ENCODE measurements at places on chromosomes 3 and 15.

DNA sequence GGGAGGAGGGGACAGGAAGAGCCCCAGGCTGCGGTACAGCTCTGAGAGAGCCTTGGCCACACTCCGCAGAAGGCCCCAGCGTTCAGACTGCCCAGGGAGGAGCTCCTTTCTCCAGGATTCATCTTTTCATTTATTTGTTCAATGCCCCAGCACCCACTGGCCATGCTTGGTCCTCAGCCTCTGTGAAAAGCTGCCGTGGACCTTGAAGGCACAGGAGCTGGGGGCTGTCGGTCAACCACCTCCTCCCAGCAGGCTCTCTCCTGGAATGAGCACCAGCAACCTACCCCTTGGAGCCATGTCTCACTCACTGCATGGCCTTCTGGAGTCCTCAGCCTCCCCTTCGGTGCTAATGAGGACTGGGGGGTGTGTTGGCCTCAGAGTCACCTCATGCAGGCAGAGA, 21.6 kb upstream of the PRR23E start:
- DNase-seq, result no peak

- DNase-seq, result no peak
These were observed 567.3 kb upstream of the LMCD1 start for GRCh38 chr3:7934362-7934761.

GRCh38 chr15:57440799-57441198, 64.5 kb downstream of the CGNL1 start:
- peak; percentile 63 for DNase-seq

- DNase-seq, result peak; percentile 57
These were observed 41.6 kb upstream of the ROPN1 start for GRCh38 chr3:124033360-124034015.

- no peak for DNase-seq
These were observed 1123.2 kb downstream of the TBL1XR1 start for GRCh38 chr3:176074096-176074495.

GRCh38 chr3:49721596-49721895, 2.1 kb upstream of the AMIGO3 start:
- no peak for DNase-seq

GRCh38 chr3:161423911-161424522, 52.7 kb upstream of the SPTSSB start:
- peak; percentile 57 for DNase-seq

- no peak for DNase-seq
These were observed 130.3 kb downstream of the CHDH start for GRCh38 chr3:53715815-53716483.

DNA sequence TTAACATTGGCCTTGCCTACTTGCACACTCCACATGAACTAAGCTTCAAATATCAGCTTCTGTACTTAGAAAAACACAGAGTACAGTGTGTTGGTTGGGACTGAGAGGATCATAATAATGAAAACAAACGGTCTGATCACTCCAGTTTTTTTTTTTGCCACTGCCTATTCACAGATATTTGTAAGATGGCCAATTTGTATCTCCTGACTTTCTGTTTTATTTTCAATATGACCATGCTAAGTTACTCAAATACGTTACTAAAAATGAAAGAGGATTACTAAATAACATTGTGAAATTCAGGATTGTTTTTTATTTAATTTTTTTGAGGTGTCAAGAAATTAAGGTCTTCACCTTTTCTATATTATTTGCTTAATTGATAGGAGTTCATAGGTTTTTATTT, 595.1 kb downstream of the TUSC7 start:
- DNase-seq, result no peak

DNA sequence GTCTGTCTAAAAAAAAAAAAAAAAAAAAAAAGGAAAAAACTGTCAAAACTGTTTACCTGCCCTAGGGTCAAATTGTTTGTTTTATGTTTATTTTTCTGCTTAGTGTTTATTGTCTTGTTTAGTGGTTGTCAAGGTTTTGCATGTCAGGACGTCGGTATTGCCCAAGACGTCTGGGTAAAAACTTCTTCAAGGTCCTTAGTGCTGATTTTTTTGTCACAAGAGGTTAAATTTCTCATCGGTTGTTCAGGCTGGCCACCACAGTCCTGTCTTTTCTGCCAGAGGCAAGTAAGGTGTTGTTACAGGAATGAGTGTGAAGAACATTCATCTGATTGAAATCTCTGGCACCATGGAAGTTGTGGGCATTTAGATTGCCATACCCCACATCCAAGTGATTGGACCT, 7.0 kb downstream of the DET1 start:
- DNase-seq, result no peak

DNA sequence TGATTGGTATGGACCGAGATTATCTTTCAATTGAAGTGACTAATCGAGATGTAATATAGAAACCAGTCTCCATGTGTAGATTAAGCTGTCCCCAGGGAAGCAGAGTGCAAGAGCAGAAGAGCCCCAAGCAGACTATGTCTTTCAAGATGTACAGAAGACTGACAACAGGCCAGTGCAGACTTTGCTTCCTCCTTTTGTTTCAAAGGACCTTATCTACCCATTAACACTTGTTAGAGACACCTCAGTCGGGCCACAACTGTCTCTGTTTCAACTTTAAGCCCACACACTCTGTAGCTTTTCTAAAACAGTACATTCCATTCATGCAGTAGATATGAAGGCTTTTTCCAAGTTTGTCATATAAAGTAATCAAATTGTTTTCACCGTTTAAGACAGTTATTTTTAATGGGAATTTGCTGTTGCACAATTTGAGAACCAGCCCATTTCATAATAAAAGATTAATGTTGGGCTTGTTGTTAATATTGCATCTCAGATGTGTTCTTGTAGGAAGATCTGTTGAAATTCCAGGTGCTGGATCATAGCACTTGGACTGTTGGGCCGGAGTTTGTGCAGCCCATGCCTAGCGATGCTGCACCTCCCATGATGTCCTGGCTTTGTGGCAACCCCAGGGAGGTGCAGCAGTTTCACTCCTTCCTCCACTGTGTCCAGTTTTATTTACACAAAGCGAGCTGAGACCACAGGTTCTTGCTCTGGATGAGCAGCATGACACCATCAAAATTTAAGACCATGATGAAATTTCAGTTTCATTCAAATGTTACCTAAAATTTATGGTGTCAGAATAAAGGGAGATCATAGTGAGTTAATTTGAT, 12.4 kb downstream of the GORASP1 start:
- no peak for DNase-seq

- DNase-seq, result peak; percentile 86
These were observed 1.7 kb downstream of the RORA start for GRCh38 chr15:61227269-61227949.

DNA sequence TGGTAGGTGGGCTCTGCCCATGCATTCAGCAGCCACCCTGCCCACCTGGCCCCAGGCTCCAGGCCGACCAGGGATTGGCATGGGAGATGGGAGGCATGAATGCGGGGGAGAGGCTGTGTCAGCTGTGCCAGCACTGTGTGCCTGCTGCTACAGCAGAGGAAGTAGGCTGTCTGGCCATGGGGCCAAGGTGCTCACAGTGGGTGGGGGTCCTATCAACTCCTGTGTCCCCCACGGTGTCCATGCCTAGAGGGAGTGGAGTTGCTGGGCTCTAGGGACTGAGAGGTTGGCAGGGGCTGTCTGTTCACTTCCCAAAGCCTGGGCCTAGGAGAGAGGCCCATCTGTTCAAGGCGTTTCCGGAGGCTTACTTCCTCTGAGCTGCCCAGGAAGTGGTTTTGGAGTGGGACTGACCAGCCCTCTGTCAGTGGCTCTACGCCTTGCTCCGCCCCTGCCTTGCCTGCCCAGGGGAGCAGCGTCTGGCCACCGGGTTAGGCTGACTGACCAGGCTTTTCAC, 5.8 kb downstream of the PRKCD start:
- peak; percentile 95 for DNase-seq

GRCh38 chr3:42149975-42150374, 58.8 kb downstream of the TRAK1 start:
- DNase-seq, result no peak

GRCh38 chr15:50676799-50677483, 9.7 kb downstream of the TRPM7 start:
- DNase-seq, result peak; percentile 49

GRCh38 chr3:69081583-69082262, 1.6 kb upstream of the UBA3 start:
- DNase-seq, result no peak

GRCh38 chr3:145903472-145904013, 257.4 kb downstream of the PLOD2 start:
- no peak for DNase-seq

DNA sequence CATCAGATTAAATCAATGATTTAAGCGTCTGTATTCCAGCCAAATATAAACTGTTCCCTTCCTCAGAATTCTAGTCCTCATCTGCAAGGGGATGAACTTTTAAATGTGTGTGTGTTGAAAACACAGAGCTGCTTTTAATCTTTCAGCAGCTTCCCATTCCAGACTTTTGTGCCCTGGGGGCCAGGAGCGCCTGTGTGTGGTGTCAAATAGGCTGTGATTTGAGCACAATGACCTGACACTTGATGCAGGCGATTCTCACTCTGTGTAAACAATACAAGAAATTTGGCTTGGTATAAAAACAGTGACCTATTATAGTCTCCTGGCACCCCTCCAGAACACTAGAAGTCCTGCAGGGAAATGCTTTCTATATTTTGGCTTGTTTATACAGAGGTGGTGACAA, 274.6 kb upstream of the ROPN1 start:
- DNase-seq, result no peak

- DNase-seq, result no peak
These were observed 185.1 kb upstream of the GALNT15 start for GRCh38 chr3:15989419-15989818.

- no peak for DNase-seq
These were observed 96.0 kb downstream of the VPS8 start for GRCh38 chr3:184907681-184908649.

DNA sequence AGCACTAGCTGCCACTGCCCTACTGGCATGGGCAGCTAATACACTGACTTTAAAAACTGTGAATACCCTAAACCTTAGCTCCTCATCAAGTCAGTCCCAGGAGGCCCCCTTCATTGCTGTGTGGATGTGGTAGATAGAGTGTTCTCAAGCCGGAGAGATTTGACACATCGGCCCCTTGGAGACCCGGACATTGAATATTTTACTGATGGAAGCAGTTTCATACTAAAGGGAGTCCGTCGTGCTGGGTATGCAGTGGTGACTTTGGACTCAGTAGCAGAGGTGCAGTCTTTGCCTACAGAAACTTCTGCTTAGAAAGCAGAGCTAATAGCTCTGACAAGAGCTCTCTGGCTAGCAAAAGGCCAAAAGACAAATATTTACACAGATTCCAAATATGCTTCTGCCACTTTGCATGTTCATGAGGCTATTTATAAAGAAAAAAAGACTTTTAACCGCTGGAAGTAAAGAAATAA, 17.5 kb downstream of the CCR4 start:
- DNase-seq, result no peak

- no peak for DNase-seq
These were observed 12.6 kb downstream of the OSBPL11 start for GRCh38 chr3:125582707-125583106.

DNA sequence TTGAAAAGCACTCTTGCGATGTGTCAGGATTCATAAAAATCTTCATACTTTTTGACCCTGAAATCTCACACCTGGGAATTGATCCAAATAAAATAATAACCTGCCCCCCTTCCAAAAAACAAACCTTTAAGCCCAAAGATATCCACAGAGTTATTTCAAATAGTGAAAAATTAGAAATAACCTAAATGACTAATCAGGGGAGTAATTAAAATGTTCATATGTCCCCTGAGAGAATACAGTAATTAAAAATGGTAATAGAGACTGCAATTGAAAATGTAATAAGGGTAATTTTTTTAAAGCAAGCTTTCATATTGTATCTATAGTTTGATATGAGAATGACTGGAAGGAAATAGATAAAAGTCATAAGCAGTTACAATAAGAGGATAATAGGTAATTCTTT, 68.0 kb downstream of the CALML4 start:
- DNase-seq, result no peak

- peak; percentile 56 for DNase-seq
These were observed 58.1 kb upstream of the MEF2A start for GRCh38 chr15:99507504-99508310.

GRCh38 chr15:99605490-99605931, 39.7 kb downstream of the MEF2A start:
- no peak for DNase-seq

DNA sequence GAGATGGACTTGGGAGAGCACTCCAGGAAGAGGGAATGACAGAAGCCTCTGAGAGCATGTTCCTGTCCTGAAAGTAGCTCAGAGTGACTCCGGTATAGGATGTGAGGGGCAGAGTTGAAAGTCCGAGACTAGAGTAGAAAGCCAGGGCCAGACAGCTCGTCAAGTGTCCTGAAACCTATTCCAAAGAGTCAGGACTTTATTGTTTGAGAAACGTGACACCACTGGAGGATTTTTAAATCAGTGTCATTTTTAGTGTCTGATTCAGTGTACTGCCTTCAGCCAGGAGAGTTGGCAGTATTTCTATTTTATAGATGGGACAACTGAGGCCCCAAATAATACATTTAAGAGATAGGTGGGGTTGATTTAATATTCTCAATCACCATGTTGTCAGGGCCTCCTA, 1.6 kb upstream of the RBMS3 start:
- DNase-seq, result no peak

- no peak for DNase-seq
These were observed 47.7 kb upstream of the SMAD6 start for GRCh38 chr15:66654361-66654738.

DNA sequence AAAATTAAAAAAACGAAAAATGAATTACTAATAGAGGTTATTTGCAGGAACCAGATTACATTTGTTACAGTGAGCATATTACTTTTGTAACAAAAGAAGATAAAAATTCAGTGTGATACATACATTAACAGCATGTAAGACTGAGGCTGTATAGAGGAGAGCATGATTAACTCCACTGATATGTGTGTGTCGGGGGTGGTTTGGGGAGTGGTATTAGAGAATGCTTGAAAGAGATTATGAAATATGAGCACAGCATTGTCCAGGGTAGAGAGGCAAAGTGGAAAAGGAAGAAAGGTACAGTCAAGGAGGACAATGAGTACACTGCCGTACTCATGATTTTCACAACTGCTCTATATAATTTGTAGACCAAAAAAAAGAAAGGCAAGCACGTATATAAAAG, 62.9 kb upstream of the LRRFIP2 start:
- no peak for DNase-seq

- DNase-seq, result no peak
These were observed 67.2 kb downstream of the CFAP44 start for GRCh38 chr3:113374078-113374477.

- DNase-seq, result no peak
These were observed 342.7 kb upstream of the SATB1 start for GRCh38 chr3:18767756-18768303.

- DNase-seq, result no peak
These were observed 156.9 kb downstream of the MEGF11 start for GRCh38 chr15:66096688-66097058.

GRCh38 chr3:160676547-160677303, at the start of gene ARL14:
Gene ARL14 (plus strand): TSS chr3:160677160. CDS start chr3:160677347, 187 bp downstream.
- DNase-seq, result no peak

- peak; percentile 57 for DNase-seq
These were observed 28.4 kb upstream of the SMAD6 start for GRCh38 chr15:66673410-66674322.

GRCh38 chr3:148708409-148708808, 10.7 kb downstream of the AGTR1 start:
- no peak for DNase-seq

DNA sequence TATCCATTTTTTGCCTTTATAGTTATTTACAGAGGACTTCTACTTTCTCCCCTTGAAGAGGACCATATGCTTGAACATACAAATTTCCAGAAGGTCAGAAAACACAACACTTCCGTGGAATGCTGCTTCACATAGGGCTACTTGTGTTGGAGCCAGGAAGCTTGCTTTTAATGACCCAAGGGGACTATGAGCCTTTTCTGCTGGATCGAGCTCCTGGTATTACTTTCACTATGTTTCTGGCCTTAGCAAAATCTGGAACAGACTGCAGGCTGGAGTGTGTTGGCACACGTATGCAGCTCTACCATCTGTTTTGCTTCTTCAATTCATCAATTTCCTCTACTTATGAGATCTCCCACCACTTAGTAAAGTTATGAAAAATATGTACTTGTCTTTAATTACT, 69.3 kb upstream of the CBLB start:
- peak; percentile 60 for DNase-seq

All from AG20443 (cell line).